ENCODE measurements at places on chromosomes 5 and 9. TPM values are rescaled to one million over a fixed set of nuclear protein-coding genes. Genes with fewer than 3 reads are reported as not detected.

Gene CD74
- 455 TPM for total RNA-seq

DNA sequence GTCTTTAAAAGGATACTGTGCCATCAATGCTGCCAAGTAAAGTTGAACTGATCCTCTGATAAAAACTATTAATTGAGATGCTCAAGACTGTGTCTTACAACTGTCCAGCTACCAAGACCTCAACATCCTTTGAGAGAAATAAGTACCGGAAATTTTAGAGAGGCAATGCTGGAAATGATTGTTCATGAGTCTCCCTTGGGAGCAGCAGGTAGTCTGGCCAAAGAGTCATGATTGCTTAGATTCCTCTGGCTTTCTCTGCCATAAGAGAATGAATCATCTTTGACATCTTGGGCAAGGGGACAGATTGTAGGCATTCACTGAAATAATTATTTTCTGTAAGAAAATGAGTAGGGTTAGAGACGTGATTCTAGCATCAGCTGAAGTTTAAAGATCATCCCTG is 466.6 kb upstream of the DAB2 start:
- H3K4me3 ChIP-seq = no peak overlapping the region
- no peaks in the 10 kb centered on the region for H3K4me1 ChIP-seq
- H3K27ac ChIP-seq = no peak overlapping the region

DNA sequence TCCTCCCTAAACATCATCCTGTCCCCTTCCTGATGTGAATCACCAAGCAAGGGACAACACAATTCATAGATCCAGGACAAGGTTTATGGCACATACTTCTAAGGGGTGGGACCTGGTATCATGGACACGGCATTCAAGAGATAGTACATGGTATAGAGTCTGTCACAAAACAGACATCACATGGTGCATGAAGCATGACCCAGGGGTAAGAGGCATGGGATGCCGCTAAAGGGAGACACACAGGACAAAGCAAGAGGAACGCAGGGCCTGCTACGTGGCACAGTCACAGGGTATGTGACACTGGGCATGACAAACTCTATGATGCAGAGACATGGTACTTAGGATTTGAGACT is 20.7 kb downstream of the GSN start:
- H3K4me3 ChIP-seq = no peak overlapping the region
- H3K27ac ChIP-seq = no peak overlapping the region
- no peaks in the 10 kb centered on the region for H3K36me3 ChIP-seq

DNA sequence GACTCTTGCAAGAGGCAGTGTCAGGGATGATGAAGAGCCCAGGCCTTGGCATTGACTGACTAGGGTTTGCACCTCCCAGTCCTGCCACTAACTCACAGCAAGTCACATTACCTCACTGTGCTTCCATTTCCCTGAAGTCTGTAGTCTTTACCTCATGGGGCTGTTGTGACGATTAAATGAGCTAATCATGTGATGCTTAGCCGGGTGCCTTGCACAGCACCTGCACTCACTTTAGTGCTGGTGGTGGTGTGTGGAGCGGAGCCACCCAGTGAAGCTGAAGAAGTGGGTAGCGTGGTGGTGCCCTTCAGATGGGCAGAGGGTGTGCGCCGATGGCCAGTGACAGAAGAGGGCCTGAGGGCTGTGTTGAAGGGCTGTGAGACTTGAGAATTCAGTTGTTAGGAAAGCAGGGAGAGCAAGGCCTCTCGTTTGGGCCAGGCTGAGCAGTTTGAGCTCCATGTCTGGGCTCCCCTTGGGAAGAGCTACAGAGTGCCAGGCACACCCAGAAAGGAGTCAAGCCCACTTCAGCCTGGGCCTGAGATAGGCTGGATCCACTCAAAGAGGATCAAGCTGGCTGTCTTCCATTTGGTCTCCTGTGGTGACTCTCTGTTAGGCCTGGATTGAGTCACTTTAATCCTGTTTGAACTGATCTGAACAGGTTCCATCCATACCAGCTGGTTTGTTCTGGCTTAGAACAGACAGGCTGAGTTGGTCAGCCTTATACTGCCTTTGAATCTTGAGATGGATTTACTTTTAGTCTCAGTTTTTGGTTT is 42.5 kb downstream of the RALGPS1 start:
- no peak overlapping the region for H3K27ac ChIP-seq
- H3K27me3 ChIP-seq = peaks cover 23% of the 10 kb centered on the region
- H3K4me1 ChIP-seq = no peaks in the 10 kb centered on the region
- DNase-seq = no peak
- no peak overlapping the region for H3K4me3 ChIP-seq
- no peaks in the 10 kb centered on the region for H3K36me3 ChIP-seq

GRCh38 chr9:13429301-13430190 is 150.1 kb upstream of the MPDZ start:
- no peaks in the 10 kb centered on the region for H3K27me3 ChIP-seq
- H3K4me1 ChIP-seq = no peaks in the 10 kb centered on the region
- no peak for DNase-seq
- no peaks in the 10 kb centered on the region for H3K36me3 ChIP-seq
- no peak overlapping the region for H3K27ac ChIP-seq

DNA sequence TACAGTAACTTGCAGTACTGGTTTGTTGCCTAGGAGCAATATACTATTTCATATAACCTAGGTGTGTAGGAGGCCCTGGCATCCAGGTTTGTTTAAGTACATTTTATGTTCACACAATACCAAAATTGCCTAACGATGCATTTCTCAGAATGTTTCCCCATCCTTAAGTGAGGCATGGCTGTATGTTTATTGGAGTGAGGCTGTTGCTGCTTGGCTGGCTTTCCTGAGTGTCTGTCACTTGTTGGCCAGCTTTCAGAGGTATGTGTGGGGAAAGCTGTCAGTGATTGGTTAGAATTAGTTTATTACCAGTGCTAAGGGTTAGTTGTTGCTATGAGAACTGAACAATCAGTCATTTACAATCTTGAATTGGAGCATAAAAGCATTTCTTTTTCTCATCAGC is 154.1 kb upstream of the CDH12 start:
- no peak overlapping the region for H3K4me3 ChIP-seq
- no peaks in the 10 kb centered on the region for H3K4me1 ChIP-seq
- no peaks in the 10 kb centered on the region for H3K36me3 ChIP-seq
- H3K27me3 ChIP-seq = no peaks in the 10 kb centered on the region
- H3K27ac ChIP-seq = no peak overlapping the region
- DNase-seq = no peak

Gene RGS14
- 50.8 TPM for total RNA-seq

Gene NR5A1
- 0.07 TPM for total RNA-seq

DNA sequence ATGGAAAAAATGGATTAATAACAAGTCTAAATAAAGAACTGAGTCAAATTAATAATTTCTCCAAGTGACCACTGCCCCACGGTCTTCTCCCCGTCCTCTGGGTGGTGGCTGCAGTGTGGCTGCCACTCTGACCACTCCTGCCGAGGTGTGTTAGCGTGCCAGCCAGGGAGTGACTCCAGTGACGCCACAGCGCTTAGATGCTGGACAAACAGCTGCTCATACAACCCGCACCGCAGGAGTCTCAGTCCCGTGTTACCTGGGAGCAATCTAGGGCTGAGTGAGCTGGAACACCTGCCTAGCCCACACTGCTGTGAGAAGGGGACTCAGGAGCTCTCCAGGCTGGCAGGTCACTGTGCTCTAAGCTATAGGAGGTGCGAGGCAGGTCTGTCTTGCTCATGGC is 10.2 kb downstream of the MAPK9 start:
- H3K36me3 ChIP-seq = peaks cover 60% of the 10 kb centered on the region
- no peaks in the 10 kb centered on the region for H3K4me1 ChIP-seq
- no peak overlapping the region for H3K27ac ChIP-seq
- no peak overlapping the region for H3K4me3 ChIP-seq
- H3K27me3 ChIP-seq = no peaks in the 10 kb centered on the region
- no peak for DNase-seq

Gene ICE1
- 25.5 TPM for total RNA-seq

Gene C9orf152
- total RNA-seq = not detected

- H3K36me3 ChIP-seq = no peaks in the 10 kb centered on the region
- H3K4me1 ChIP-seq = peaks cover under 1% of the 10 kb centered on the region
- peaks cover 21% of the 10 kb centered on the region for H3K27me3 ChIP-seq
- no peak overlapping the region for H3K4me3 ChIP-seq
These were observed 35.3 kb downstream of the PRDM6 start for GRCh38 chr5:123124126-123124858.

- no peaks in the 10 kb centered on the region for H3K36me3 ChIP-seq
- DNase-seq = no peak
- H3K27me3 ChIP-seq = peaks cover 5% of the 10 kb centered on the region
- H3K4me3 ChIP-seq = no peak overlapping the region
- no peaks in the 10 kb centered on the region for H3K4me1 ChIP-seq
These were observed 215.5 kb upstream of the TNC start for GRCh38 chr9:115333277-115334070.

DNA sequence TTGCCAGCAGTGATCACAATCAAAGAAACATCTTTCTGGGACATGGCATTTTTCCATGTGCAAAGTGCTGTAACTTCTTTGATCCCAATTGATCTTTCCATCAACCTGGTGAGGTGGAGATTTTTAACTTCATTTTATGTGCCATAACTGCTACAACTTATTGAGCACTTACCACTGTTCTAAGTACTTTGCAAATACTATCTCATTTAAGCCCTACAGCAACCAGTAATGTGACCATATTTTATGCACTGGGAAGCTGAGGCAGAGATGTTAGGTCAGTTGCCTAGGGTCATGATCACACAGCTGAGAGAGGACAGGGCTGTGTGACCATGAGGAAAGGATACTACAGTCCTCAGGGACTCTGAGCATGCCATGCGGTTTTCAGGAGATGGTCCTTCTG is 17.9 kb upstream of the STRBP start:
- no peaks in the 10 kb centered on the region for H3K4me1 ChIP-seq
- peaks cover 7% of the 10 kb centered on the region for H3K27me3 ChIP-seq
- H3K4me3 ChIP-seq = no peak overlapping the region

DNA sequence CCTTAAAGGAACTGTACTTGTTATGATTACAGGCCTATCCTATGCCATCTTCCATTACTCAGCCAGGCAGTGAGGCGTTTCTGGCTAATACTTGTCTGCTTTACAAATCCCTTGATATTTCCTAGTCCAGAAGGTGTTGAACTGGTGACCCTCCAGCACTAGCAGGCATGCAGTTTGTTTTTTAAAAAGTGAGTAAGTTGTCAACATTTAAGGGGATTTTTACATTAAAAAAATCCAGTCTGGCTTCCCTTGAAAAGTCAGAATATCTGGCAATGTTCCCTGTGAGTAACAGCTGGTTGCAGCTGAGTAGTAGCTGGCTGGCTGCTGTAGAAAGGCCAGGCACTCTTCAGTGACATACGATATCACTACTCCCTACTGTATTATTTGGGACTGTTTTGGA is 21.8 kb downstream of the GRIN3A start:
- H3K27me3 ChIP-seq = peaks cover 29% of the 10 kb centered on the region
- no peaks in the 10 kb centered on the region for H3K36me3 ChIP-seq
- DNase-seq = no peak
- H3K27ac ChIP-seq = no peak overlapping the region
- no peaks in the 10 kb centered on the region for H3K4me1 ChIP-seq

GRCh38 chr5:16934677-16935153 is 1.4 kb downstream of the MYO10 start:
- H3K27me3 ChIP-seq = peaks cover 83% of the 10 kb centered on the region
- H3K4me3 ChIP-seq = peak overlapping the region; percentile 86
- peak overlapping the region; percentile 46 for H3K27ac ChIP-seq
- H3K36me3 ChIP-seq = no peaks in the 10 kb centered on the region
- DNase-seq = no peak

Gene FAM151B
- 0.35 TPM for total RNA-seq

Measured in activated T-cell treated with anti-CD3 and anti-CD28 coated beads, Interleukin-2, amount 50 U/mL, for 72 hours (primary cell).